ENCODE measurements at places on chromosomes 13 and 19.

GRCh38 chr19:13881251-13881691 lies 4.3 kb downstream of the NANOS3 start:
- DNase-seq: peak; percentile 40

DNA sequence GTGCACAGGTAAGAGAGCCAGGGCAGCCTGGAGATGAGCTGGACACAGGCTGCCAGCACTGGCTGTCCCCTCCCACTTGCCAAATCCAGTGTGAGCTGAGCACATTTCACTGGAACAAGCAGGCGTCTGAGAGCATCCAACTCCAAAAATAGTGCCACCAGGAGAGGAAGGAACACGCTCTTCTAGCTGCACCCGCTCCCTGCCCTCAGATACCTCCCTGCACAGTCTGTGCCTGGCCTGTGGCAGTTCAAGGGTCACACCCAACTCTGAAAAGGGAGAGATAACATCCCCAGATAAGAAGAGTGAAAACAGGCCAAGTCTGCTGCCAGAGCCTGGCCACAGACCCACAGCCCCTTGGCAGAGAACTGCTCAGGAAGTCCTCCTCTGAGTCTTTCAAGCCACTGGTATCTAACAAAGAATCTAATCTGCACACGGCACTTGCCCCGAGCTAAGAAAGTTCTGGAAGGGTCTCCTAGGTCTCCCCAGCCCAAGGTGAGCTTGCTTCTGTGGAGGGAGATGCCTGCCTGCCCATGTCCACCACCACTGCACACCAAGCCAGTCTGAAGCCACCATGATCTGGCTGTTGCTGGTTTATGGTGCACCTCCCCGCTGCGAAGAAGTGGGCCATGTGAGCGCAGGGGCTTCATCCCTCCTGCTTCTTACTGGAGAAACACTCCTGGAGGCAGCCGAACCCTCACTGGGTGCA lies 14.7 kb downstream of the ELL start:
- peak; percentile 46 for DNase-seq

DNA sequence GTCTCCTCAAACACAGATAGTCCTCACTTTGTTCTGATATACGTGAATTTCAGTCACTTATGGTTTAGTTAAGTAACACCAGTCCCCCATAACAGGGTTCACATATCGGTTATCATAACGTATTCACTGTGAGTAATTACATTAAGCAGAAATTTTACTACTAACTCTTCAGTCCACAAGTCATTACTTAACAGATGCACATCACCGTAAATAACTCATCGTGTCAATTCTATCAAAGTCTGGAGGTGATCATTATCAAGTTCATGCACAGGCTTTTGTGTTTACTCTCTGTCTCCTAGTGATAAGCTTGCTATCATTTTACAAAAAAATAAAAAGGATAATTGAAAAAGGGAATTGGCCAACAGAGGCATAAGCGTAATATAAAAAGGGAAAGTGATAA lies 287.4 kb upstream of the ATXN8OS start:
- DNase-seq: no peak

DNA sequence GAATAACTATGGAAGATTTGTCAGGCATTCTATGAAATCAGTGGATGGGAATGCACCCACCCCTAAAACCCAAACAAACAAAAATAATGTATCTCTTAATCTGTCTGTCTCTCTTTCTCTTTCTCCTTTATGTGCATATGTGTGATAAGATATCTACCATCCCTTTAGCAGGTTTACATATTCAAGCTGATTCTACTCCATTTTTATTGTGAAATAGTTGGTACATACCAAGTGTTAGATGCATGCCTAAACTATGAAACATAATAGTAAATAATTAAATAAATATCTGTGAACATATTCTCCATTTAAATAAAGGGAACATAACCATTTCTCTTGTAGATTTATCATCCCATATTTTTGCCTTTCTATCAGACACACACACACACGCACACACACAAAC lies 121.8 kb upstream of the PCDH9 start:
- DNase-seq: no peak

- DNase-seq: peak; percentile 44
Observed at GRCh38 chr19:11269408-11269807, 7.1 kb upstream of the DOCK6 start.

- no peak for DNase-seq
Observed at GRCh38 chr13:37755349-37755748, 114.2 kb downstream of the TRPC4 start.

GRCh38 chr19:38107129-38107528 lies 116.9 kb downstream of the DPF1 start:
- no peak for DNase-seq

DNA sequence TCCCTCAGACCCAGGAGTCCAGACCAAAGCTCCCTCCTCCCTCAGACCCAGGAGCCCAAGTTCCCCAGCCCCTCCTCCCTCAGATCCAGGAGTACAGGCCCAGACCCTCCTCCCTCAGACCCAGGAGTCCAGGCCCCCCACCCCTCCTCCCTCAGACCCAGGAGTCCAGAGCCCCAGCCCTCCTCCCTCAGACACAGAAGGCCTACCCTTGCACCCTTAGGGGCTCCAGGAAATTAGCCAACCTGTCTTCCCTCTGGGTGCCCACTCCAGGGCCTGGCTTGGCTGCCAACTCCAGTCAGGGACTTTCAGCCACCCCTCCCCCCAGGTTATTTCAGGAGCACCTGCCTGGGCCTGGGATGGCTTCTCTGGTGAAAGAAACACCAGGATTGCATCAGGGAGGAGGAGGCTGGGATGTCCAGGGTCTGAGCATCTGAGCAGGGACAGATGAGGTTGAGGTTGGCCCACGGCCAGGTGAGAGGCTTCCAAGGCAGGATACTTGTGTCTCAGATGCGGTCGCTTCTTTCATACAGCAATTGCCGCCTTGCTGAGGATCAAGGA lies at the start of gene FGF21:
TSS of gene FGF21 (plus strand) at position 441 of the 558 bp plus-strand sequence. CDS start 713 bp downstream, outside the sequence.
- peak; percentile 20 for DNase-seq

DNA sequence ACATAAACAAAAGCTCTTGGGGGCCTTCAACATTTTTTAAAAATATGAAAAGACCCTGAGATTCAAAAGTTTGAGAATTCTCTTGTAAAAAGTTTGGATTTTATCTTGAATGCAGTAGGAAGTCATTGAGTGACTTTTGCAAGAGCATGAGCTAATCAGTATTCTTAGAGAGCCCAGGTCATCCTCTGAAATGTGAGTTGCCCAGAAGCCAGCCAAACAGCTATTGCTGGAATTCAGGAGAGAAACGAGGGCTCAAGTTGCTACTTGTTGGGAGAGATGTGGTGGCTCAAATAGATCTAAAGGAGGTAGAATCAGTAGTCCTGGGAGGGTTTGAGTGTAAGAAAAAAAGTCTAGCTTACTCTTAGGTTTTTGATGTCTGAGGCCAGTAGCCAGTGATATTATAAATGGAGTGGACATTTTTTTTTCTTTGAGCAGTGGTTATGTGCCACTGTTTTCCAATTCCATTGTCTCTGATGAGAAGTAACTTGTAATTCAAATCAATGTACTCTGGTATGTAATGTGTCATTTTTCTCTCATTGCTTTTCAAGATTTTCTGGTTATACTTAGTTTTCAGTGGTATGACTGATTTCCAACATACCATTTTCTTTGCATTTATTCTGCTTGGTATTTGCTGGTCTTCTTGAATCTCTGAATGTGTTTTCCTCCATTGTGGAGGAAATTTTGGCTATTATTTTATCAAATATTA lies 30.7 kb downstream of the LMO7 start:
- peak; percentile 72 for DNase-seq

GRCh38 chr19:49161987-49162386 lies 4.4 kb downstream of the TRPM4 start:
- DNase-seq: no peak

DNA sequence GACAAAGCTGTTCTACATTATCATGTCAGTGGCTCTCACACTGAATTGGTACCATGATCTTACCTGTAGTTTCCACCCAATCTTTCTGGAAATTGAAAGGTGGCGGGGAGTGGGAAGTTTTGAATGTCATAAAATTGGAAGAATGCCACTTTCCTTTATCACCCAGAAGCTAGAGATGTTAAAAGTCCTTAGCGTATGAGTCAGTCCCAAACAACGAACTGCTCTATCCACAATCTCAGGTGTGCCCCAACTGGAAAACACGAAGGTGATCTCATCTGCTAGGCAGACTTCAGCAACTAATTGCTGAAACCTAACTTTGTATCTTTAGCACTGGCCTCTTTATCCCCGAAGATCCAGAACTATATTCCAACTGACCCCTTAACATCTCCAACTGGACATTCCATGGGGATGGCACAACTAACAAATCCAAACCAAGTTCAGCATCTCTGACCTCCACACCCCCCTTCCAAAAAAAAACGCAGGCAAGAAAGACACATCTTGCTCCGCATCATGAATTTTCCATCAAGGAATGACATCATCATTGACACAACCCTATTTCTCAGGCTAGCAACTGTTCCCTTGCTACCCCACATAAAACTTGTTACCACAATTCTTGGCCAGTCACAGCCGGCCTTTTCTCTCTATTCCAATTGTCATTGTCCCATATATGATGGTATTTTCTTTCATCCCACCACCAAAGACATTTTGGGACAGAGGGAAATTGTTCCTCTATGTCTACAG lies 175.4 kb downstream of the KLF12 start:
- DNase-seq: no peak

GRCh38 chr13:99374994-99375737 lies 68.0 kb upstream of the GPR183 start:
- no peak for DNase-seq

- peak; percentile 73 for DNase-seq
Observed at GRCh38 chr19:55080121-55080967, 4.7 kb downstream of the EPS8L1 start.

DNA sequence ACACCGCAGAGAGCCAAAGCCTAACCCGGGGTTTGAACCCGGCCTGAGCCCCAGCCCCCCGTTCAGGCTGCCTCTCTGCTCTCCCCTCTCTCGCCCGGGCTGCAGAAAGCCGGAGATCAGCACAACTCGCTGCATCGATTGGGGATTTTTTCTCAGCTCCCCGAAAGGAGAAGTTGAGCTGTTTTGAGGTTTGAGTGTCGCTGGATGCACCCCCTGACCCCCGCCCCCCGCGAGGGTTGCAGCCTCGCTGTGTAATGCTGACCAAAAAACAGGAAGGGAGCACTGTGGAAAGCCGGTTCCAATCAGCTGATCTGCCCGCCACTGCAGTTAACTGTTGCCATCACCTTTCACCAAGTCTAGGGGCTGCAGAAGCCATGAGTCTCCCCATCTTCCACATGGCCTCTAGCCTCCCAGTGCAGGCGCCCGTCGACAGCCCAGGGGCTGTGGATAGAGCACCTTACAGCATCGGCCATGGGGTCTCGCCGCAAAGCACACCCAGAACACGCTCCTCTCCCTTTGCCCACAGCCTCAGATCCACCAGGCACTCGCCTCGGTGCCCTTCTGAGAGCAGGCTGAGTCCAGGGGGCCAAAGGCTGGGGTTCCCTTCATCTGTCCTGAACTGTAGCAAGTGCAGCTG lies 34.5 kb downstream of the MYO9B start:
- DNase-seq: no peak

DNA sequence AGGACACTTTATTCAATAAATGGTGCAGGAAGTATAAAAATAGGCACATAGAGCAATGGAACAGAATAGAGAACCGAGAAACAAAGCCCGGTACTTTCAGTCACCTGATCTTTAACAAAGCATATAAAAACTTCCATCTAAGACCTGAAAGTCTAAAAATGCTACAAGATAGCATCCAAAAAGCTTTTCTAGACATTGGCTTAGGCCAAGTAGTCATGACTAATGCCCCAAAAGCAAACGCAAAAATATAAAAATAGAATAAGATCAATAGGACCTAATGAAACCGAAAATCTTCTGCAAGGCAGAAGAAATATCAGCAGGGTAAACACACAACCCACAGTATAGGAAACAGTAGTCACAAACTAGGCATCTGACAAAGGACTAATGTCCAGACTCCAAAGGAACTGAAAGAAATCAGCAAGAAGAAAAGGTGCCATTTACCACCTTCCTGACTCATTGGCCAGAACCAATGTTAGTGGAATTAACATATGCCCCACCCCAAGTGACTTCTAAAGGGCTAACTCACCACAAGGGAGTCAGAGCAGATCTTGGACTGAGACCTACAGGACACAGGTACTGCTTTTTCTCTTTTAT lies 40.8 kb upstream of the CEACAM21 start:
- no peak for DNase-seq

Measured in EH (cell line).